ENCODE measurements at places on chromosomes 1 and 21.

GRCh38 chr1:11693024-11693590, 1.6 kb downstream of the DRAXIN start:
- peak; percentile 44 for DNase-seq

GRCh38 chr1:229027622-229028182, 243.2 kb upstream of the RAB4A start:
- no peak for DNase-seq

- no peak for DNase-seq
Measured at GRCh38 chr1:228366866-228367741, 39.5 kb downstream of the TRIM11 start.

- no peak for DNase-seq
Measured at GRCh38 chr1:22216210-22216883, 73.5 kb upstream of the WNT4 start.

GRCh38 chr1:43969416-43969745, 429 bp upstream of the DPH2 start:
- no peak for DNase-seq
